ENCODE measurements at places on chromosomes 12 and 14. TPM values are rescaled to one million over a fixed set of nuclear protein-coding genes. Genes with fewer than 3 reads are reported as not detected.
A peak's percentile ranks its signal among the peaks of the same experiment; 100 is the strongest.

The CISTR gene
- total RNA-seq = not detected

The NGB gene
- total RNA-seq = not detected

The PPFIA2 gene
- total RNA-seq = 1.4 TPM

The DCTN2 gene
- total RNA-seq = 90.7 TPM

The ACTR6 gene
- total RNA-seq = 25.2 TPM

DNA sequence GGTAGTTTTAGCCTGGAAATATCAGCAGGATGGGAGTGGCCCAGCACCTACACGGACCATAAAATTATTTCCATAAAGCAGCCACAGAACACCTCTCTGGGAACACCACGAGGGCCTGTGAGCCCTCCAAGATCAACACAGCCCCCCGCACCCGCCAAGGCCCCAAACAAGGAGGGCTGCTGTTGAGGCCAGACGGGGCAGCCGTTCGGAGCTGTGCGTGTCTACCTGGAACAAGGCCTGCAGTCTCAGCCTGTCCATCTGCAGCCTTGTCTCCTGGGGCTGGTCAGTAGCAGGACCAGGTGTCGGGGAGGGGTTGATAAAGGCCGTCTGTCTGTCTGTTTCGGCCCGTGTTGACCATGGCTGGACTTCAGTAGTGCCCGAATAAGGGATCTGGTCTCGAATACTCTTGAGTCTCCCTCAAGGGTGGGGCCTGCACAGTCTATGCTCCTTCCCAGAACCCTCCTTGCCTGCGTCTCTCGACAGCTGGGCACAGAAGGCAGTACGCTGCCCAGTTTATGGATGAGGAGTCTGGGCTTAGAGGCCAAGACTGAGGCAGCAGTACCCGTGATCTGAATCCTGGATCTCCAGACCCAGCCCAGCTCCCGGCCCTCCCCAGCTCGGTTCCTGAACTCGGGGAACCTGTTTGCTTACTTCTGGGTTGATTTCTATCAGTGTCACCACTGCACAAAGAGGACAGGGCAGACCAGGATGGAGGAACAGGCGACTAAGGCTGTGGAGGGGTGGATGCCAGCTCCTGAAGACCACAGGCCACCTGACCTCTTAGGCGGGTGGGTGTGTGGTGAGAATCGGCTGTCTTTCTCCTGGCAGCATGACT lies 23.1 kb upstream of the DLK1 start:
- no peak for DNase-seq
- no peaks in the 10 kb centered on the region for H3K4me1 ChIP-seq
- H3K4me3 ChIP-seq = no peak overlapping the region
- H3K27me3 ChIP-seq = peaks cover 2% of the 10 kb centered on the region
- no peaks in the 10 kb centered on the region for H3K36me3 ChIP-seq

GRCh38 chr12:47311010-47311409 lies 231.3 kb upstream of the AMIGO2 start:
- no peak for DNase-seq
- H3K4me3 ChIP-seq = no peak overlapping the region
- H3K4me1 ChIP-seq = peaks cover 4% of the 10 kb centered on the region
- H3K27ac ChIP-seq = no peak overlapping the region

DNA sequence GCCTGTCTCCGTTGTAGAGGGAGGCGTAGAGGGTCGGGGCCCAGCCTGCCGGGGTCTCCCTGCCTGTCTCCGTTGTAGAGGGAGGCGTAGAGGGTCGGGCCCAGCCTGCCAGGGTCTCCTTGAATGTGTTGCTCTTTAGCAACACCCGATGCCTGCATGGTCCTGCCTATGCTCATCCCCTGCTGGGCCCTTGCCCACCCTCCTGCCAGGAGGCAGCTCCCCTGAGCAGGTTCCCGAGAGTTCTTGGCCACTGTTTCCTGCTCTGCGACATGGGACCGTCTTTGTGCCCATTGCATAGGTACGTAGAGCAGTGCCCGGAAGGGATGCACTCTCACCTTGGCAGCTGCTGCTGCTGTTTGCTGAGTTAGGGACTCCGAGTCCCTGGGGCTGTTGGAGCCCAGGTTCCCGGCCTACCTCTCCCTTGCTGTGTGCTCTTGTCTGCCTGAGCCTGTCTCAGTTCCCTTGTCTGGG lies 3.3 kb downstream of the KIF26A start:
- no peak overlapping the region for H3K4me3 ChIP-seq
- DNase-seq = peak; percentile 54
- H3K4me1 ChIP-seq = peaks cover 20% of the 10 kb centered on the region
- H3K36me3 ChIP-seq = no peaks in the 10 kb centered on the region

GRCh38 chr12:54560374-54560858 lies 11.0 kb downstream of the PDE1B start:
- H3K27me3 ChIP-seq = peaks cover 6% of the 10 kb centered on the region
- H3K4me1 ChIP-seq = peaks cover 13% of the 10 kb centered on the region
- H3K27ac ChIP-seq = peak overlapping the region; percentile 78
- peak overlapping the region; percentile 45 for H3K4me3 ChIP-seq

GRCh38 chr12:80701388-80701787 lies 6.0 kb upstream of the MYF6 start:
- H3K4me1 ChIP-seq = no peaks in the 10 kb centered on the region
- H3K4me3 ChIP-seq = no peak overlapping the region
- H3K36me3 ChIP-seq = no peaks in the 10 kb centered on the region
- no peak for DNase-seq
- no peaks in the 10 kb centered on the region for H3K27me3 ChIP-seq

DNA sequence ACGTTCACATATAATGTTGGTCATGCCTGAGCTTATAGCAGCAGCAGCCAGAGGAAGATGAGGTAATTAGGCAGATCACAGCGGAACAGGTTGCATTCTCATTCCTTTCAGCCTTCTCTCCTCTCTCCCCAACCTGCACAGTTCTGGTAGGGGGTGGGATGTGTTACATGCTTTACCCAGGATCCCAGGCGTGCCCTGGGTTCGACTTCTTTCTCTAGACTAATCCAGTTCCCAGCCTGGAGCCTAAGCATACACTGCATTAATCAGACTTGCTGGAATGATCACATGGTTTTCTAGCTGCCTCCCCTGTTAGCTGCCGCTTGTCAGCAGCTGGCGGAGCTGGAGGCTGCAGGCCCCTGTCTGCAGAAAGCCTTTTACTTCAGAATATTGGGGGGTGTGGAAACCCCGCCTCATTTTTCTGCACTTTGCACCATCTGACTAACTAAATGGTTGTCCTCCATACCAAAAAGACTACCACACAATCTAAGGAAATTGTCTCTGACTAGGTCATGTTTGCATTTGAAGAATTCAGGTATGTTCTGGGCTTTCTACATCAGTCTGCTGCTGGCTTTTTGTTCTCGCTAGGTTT lies 46.0 kb upstream of the EVL start:
- no peak for DNase-seq
- H3K27me3 ChIP-seq = no peaks in the 10 kb centered on the region
- H3K36me3 ChIP-seq = no peaks in the 10 kb centered on the region
- peaks cover 23% of the 10 kb centered on the region for H3K4me1 ChIP-seq

GRCh38 chr12:54172168-54172567 lies 16.6 kb downstream of the SMUG1 start:
- no peaks in the 10 kb centered on the region for H3K36me3 ChIP-seq
- DNase-seq = no peak
- H3K27ac ChIP-seq = no peak overlapping the region
- peaks cover 13% of the 10 kb centered on the region for H3K4me1 ChIP-seq
- H3K4me3 ChIP-seq = no peak overlapping the region

DNA sequence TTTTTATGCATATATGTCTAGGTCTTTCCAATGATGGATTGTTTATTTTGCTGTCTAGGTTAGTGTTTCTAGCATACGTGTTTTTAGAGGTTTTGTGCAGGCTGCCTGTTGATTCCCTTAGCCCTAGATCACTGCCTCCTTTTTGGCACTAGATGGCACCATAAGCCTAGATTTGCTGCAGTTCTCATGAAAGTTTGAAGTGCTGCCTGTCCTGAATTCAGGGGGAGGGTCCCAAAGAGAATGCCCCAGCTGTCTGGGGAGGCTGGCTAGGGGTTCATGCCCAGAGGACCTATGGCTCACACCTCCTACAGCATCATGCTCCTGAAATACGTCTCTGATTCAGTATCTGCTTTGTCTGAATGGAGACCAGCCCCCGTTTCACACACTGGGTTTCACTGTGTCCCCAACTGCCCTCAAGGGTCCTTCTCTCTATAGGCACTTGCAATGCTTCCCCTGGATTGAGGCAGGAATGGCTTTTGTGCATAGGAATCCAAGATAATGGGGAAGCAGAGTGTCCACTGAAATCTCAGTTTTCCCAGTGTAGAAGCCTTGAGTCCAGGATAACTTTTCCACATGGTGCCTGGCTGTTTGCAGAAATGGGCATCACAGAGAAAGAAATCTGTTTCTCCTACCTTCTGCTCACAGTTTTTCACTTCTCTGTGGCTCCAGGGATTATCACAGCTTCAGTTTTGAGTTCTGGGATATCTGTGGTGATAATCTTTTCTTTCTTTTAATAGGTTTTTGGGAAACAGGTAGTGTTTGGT lies 14.2 kb upstream of the TXNRD1 start:
- H3K36me3 ChIP-seq = no peaks in the 10 kb centered on the region
- no peak overlapping the region for H3K27ac ChIP-seq
- peaks cover 8% of the 10 kb centered on the region for H3K4me1 ChIP-seq
- DNase-seq = no peak

- H3K27ac ChIP-seq = no peak overlapping the region
- no peak for DNase-seq
- H3K27me3 ChIP-seq = no peaks in the 10 kb centered on the region
- H3K4me1 ChIP-seq = no peaks in the 10 kb centered on the region
Measured at GRCh38 chr12:30909349-30910037, 17.1 kb upstream of the TSPAN11 start.

DNA sequence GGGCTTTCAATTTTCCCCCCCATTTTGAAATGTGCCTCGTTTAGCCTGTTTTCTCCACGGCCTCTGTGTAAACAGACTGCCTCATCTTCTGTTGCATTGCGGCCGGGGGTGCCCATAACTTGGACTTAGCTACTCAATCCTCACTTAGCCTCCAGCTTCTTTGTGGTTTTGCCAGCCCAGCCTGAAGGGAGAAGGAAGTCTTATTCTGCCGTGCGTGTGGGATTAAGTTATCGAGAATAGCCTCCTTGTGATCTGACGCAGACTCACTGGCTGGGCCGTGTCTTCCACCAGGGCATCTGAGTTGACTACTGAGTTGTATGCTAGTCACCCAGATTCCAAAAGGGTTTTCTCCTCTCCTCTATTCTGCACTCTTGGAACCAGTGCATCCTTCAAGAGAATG lies 8.1 kb downstream of the PRKAB1 start:
- peaks cover 34% of the 10 kb centered on the region for H3K4me1 ChIP-seq
- H3K27me3 ChIP-seq = no peaks in the 10 kb centered on the region
- H3K4me3 ChIP-seq = no peak overlapping the region
- no peak for DNase-seq
- H3K36me3 ChIP-seq = peaks cover 100% of the 10 kb centered on the region

DNA sequence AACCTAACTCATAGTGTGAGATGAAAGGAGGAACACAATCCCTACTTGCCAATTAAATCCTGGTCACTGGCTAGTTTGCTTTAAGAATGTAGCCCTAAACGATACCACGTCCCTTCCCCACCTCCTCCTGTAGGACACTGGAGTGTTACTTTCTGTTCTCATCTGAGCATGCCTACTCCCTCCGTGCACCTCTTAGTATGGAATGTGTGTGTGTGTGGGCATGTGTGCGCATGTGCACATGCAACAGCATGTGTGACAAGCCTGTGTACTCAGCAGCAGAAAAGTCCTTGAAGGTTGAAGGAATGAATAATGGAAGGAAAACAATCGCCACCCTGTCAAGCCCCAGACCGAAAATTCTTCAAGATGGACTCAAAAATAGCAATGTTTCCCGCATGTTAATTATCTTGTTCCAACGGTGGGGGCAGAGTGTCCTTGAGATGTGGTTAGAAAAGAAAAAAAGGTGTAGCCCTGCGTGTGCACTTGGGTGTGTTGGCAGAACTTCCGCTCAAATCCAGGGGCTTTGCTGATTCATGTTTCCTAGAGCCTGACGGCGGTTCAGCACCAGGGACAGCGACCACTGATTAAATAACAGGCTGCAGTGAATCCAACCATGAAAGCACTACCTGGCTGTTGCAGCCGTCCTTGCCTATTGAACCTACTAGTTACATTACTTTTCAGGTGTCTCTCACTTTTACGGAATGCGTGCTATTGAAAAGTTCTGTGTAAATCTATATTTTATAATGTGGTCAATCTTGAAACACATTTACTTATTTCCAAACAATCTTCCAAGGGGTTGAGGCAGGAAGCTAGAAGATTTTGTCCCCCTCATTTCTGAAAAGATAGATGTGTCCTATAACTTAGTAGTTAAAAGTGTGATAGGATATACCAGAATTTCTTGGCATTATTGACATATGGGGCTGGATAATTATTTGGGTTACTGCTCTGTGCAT lies 79.8 kb downstream of the SRRM4 start:
- no peak overlapping the region for H3K4me3 ChIP-seq
- H3K27ac ChIP-seq = no peak overlapping the region
- H3K27me3 ChIP-seq = no peaks in the 10 kb centered on the region
- H3K4me1 ChIP-seq = no peaks in the 10 kb centered on the region
- H3K36me3 ChIP-seq = no peaks in the 10 kb centered on the region

- peaks cover 13% of the 10 kb centered on the region for H3K4me1 ChIP-seq
- no peak overlapping the region for H3K27ac ChIP-seq
- no peak overlapping the region for H3K4me3 ChIP-seq
- peaks cover 7% of the 10 kb centered on the region for H3K27me3 ChIP-seq
- DNase-seq = no peak
- H3K36me3 ChIP-seq = no peaks in the 10 kb centered on the region
Measured at GRCh38 chr12:1633459-1633858, 4.4 kb downstream of the WNT5B start.

GRCh38 chr14:79165471-79166090 lies 995.4 kb downstream of the NRXN3 start:
- H3K36me3 ChIP-seq = no peaks in the 10 kb centered on the region
- H3K4me3 ChIP-seq = no peak overlapping the region
- no peak for DNase-seq
- H3K27ac ChIP-seq = no peak overlapping the region

DNA sequence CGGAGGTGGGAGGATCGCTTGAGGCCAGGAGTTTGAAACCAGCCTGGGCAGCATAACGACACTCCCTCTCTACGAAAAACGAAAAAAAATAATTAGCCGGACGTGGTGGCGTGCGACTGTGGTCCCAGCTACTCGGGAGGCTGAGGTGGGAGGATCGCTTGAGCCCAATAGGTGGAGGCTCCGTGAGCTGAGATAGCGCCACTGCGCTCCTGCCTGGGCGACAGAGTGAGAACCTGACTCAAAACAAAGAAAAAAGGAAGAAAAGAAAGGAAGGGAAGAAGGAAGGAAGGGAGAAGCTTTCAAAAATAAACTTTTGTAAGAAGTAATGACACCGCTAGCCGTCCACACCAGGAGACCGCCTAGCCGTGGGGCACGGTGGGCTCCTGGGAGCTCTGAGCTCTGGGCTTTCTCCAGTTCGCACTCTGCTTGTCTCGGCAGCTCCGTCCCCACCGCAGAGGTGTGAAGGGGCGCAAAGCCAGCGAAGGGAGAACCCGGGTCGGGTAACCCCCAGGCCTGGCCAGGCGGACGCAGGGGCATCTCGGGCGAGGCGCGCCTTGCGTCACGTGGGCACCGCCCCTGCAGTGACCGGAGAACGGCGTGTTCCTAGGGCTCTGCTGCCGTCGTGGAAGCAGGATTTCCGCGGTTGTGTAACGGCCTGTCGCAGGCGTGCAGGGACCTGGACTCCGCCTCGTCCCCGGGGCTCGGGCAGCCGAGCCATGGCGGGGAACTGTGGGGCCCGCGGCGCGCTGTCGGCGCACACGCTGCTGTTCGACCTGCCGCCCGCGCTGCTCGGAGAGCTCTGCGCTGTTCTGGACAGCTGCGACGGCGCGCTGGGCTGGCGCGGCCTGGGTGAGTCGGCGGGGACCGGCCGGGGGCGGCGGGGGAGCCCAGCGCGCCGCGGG lies at the start of gene IRAK3:
Gene IRAK3, plus strand, starts transcription at position 631 of the 902 bp plus-strand sequence. Its CDS starts 86 bp downstream, at position 717.
- peak; percentile 96 for DNase-seq
- peak within 1 kb of the TSS; percentile 66 for H3K4me3 ChIP-seq
- peaks cover 30% of the 10 kb centered on the region for H3K4me1 ChIP-seq
- peak within 1 kb of the TSS; percentile 94 for H3K27ac ChIP-seq

GRCh38 chr14:74202113-74202512 lies 37.1 kb upstream of the VSX2 start:
- H3K36me3 ChIP-seq = peaks cover 13% of the 10 kb centered on the region
- no peaks in the 10 kb centered on the region for H3K27me3 ChIP-seq
- no peak overlapping the region for H3K4me3 ChIP-seq
- no peak for DNase-seq
